ENCODE measurements at places on chromosomes 13 and 19. TPM values are rescaled to one million over a fixed set of nuclear protein-coding genes. Genes with fewer than 3 reads are reported as not detected.

- no peak for DNase-seq
Observed at GRCh38 chr13:22235285-22235949, 564.5 kb downstream of the FGF9 start.

Gene DMAC2
- total RNA-seq, result 28.8 TPM

DNA sequence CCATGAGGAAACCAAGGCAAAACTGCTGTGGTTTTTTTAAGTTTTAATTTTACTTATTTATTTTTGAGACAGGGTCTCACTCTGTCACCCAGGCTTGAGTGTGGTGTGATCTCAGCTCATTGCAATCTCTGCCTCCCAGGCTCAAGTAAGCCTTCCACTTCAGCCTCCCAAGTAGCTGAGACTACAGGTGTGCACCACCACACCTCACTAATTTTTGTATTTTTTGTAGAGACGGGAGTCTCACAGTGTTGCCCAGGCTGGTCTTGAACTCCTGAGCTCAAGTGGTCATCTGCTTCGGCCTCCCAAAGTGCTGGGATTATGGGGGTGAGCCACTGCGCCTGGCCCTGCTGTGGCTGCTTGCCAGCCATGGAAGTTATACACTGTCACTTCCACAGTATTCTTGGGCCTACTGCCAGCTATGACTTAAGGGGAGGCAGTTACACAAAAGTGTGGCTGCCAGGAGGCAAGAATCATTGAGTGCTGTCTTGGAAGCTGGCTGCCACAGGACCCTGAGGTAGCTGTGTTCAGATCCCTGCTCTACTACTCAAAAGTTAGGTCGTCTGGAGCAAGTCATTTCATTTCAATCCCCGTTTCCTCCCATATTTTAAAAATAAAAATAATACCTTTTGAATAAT is 12.7 kb downstream of the FARP1 start:
- DNase-seq, result no peak

Gene TNNT1
- not detected for total RNA-seq

Gene OR7C1
- total RNA-seq, result 2.4 TPM

- DNase-seq, result no peak
Observed at GRCh38 chr13:60267498-60268202, 103.9 kb upstream of the DIAPH3 start.

DNA sequence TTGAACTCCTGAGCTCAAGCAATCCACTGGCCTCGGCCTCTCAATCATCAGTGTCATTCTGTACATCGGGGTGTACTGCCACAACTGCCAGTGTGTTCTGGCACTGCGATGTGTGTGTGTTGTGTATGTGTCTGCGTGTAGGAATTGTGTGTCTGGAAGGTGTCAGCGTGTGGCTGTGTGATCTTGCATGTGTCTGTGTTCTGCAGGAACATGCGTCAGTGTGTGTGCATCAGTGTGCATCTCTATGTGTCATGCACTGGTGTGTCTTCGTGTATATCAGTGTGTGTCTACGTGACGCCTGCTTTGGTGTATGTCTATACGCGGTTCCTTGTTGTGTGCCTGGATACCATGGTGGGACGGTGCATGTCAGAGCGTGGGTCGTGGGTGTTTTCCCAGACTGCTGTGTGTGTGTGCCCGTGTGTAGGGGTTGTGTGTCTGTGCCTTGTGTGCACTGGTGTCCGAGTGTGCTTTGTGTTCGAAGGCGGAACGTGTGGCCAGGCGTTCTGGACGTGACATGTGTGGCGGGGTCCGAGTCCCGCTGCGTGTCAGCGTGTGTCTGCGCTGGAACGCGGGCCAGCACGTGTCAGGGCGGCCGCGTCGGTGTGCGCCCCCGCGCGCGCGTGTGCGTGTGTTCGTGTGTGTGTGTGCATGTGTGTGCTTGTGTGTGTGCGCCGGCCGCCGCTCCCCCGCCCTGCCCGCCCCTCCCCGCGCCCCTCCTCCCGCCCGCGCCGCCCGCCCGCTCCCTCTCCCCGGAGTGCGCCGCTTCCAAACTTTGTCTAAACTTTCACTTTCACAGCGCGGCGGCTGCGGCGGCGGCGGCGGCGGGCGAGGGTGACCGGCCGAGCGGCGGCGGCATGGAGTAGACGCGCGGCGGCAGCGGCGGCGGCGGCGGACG is at the start of gene NFIX:
NFIX (plus strand) TSS at position 775 of the 895 bp plus-strand sequence. CDS start 363 bp downstream, outside the sequence.
- DNase-seq, result peak; percentile 63

DNA sequence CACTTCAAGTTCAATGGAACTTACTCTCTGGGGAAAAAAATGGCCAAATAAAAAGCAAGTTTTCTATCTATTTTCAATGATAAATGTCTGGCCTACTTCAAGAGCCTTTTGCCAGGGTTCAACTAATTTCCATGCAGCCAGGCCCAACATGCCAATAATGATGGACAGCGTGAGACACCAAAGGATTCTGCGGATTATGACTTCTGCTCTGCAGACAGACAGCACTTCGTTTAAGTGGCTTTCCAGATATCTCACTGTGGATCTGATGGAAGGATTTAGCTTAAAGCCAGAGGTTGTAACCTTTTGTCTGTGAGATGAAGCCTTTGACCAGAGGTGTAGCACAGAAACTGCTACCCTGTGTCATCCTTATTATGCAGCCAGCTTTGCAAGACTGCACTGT is 614.2 kb downstream of the DCT start:
- no peak for DNase-seq

Data from tibial nerve (tissue), 4 donors.